ENCODE measurements at places on chromosomes 16 and 17. TPM values are rescaled to one million over a fixed set of nuclear protein-coding genes. Genes with fewer than 3 reads are reported as not detected.

The MPP3 gene
- 2.9 TPM for total RNA-seq

The PLK1 gene
- total RNA-seq = 89.4 TPM

The ZP2 gene
- total RNA-seq = not detected

The NGFR gene
- not detected for total RNA-seq

The SP6 gene
- total RNA-seq = not detected

The TBC1D3G gene
- not detected for total RNA-seq

The SCNN1B gene
- total RNA-seq = not detected

The FN3K gene
- 2.9 TPM for total RNA-seq

The TK2 gene
- 19.3 TPM for total RNA-seq

The PPP1R1B gene
- not detected for total RNA-seq

The TIGD7 gene
- 2.3 TPM for total RNA-seq

The SPSB3 gene
- total RNA-seq = 26.4 TPM

The NTN1 gene
- total RNA-seq = 0.35 TPM

The PIRT gene
- not detected for total RNA-seq

The SEC14L5 gene
- total RNA-seq = 0.18 TPM

The SLC7A5 gene
- total RNA-seq = 146 TPM

The NXPH3 gene
- total RNA-seq = 3.0 TPM

The VASN gene
- 108 TPM for total RNA-seq

The ITGB3 gene
- 4.4 TPM for total RNA-seq

The ABI3 gene
- not detected for total RNA-seq

The SNAI3 gene
- not detected for total RNA-seq

The METRNL gene
- total RNA-seq = 72.1 TPM

The CSH2 gene
- not detected for total RNA-seq

The CBX2 gene
- 2.3 TPM for total RNA-seq

The GLTPD2 gene
- not detected for total RNA-seq

The TAT gene
- total RNA-seq = not detected

The KRTAP9-6 gene
- not detected for total RNA-seq

The ZFPM1 gene
- 0.89 TPM for total RNA-seq

The JPT2 gene
- 84.4 TPM for total RNA-seq

The HP gene
- not detected for total RNA-seq

The NT5C gene
- total RNA-seq = 120 TPM

The AMDHD2 gene
- total RNA-seq = 19.6 TPM

The SLC13A2 gene
- not detected for total RNA-seq

The CCL5 gene
- total RNA-seq = not detected

The HAS3 gene
- under 0.01 TPM for total RNA-seq

The PRSS21 gene
- total RNA-seq = 5.5 TPM

The CDH1 gene
- total RNA-seq = not detected

The HIC1 gene
- 136 TPM for total RNA-seq

The POLR2C gene
- total RNA-seq = 128 TPM

The CRHR1 gene
- total RNA-seq = not detected

The COL1A1 gene
- 2,222 TPM for total RNA-seq

The CLEC10A gene
- total RNA-seq = not detected

The HID1 gene
- total RNA-seq = under 0.01 TPM

The HOXB13 gene
- not detected for total RNA-seq

The DOC2B gene
- not detected for total RNA-seq

The CD300E gene
- total RNA-seq = not detected

The SEPTIN12 gene
- not detected for total RNA-seq

The KRT36 gene
- not detected for total RNA-seq

The PERCC1 gene
- total RNA-seq = not detected

The SLFN14 gene
- total RNA-seq = not detected
